NCI-H345 (cell line): ENCODE measurements at places on chromosomes 12 and 14.

- DNase-seq, result no peak
Observed at GRCh38 chr14:100529561-100530031, 57.6 kb downstream of the BEGAIN start.

DNA sequence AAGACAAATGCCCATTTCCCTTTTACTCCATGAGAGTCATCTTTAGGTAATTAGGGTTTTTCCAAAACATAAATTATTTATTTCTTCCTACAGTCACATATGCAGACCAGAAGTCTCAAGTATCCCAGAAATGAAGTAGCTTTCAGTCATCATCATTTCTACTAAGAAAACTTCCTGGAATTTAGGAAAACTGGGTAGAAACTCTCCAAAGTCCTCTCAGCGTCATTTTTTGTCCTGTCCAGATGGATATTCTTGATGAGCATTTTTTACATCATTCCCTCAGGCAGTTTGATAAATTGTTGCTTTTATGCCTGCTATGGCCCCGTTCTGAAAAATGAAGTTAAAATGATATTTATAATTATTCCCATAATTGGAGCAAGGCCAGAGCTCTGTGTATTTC is 93.9 kb upstream of the DCN start:
- no peak for DNase-seq

DNA sequence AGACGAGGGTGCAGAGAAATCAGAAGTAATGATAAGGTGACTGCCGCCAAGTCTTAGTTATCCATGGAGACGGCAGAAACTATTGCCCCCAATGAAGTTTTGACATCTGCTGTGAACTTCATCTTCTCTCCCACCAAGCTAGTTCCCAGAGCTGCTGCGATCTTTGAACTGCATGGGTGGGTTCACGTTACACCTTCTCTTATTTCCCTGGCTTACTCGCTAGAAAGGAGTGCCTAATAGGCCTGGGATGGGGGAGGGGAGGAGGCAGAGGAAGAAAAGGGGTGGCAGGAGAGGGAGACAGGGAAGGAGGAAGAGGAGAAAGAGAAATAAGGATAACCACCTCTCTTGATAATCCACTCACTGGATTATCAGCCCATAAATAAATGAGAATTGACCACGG is 157.1 kb downstream of the NTF3 start:
- DNase-seq, result no peak

- no peak for DNase-seq
Observed at GRCh38 chr12:125210104-125210755, 145.0 kb downstream of the AACS start.

DNA sequence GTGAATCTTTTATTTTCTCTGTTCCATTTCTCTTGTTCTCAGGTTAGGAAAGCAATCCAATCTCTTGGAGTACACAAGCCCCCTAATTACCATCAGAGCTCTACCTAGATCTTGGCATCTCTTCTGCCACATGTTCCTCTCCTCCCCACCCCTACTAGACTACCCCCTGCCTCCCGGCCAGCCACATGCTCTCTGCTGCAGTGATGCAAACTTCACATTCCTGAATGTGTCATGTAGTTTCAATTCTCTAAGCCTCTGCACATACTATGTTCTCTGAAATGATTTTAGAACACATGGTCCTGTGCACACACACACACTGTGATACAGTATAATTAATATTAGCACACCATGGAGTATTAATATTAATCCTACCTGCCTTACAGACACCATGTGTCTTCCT is 104.6 kb downstream of the EFCAB11 start:
- DNase-seq, result no peak

DNA sequence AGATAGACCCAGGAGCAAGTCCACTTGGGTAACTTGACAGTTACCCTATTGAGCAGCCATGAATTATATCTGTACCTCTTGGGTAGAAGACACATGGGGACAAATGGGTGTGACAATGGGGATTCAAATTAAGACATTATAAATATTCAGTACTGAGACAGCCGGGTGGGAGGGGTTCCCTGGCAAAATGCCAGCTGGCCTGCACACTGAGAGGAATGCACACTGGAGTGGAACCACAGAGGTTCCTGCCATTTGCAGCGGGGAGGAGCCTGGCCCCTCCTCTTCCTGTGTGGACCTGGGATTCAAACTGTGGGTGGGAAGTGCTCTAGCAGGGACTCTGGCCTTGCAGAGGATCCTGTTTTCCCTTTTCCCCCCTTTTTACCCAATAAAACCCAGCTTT is 118.7 kb upstream of the CDKN3 start:
- peak; percentile 2 for DNase-seq

DNA sequence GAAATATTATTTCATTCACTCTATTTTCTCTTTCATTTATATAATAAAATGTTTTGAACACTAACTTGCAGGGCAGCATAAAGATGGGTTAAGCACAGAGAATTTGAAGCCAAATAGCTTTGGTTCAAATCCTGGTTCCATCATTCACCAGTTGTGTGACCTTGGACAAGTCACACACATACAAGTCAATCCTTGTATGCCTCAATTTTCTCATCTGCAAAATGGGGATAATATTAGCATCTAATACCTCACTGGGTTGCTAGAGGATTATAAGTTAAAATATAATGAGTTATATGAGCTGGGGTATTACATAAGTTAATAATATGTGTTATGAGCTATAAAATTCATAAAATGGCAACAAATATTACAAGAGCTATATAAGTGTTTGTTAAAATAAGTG is 94.9 kb downstream of the SOX5 start:
- DNase-seq, result no peak

DNA sequence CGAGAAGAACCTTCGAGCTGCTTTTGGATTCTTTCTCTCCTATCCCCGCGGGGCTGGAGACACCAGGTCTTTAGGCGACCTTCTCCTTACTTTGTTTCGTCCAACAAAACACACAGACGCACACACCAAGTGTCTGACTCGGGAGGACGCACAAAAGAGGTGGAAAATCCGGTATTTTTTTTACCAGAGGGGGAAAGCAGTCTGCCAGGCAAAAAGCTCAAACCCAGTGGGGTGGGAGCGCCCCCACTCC is 2.1 kb downstream of the SIX4 start:
- no peak for DNase-seq

- peak; percentile 21 for DNase-seq
Observed at GRCh38 chr14:68814539-68815297, 21.9 kb upstream of the ZFP36L1 start.

- DNase-seq, result no peak
Observed at GRCh38 chr14:70190156-70190555, 1.4 kb upstream of the SLC8A3 start.

DNA sequence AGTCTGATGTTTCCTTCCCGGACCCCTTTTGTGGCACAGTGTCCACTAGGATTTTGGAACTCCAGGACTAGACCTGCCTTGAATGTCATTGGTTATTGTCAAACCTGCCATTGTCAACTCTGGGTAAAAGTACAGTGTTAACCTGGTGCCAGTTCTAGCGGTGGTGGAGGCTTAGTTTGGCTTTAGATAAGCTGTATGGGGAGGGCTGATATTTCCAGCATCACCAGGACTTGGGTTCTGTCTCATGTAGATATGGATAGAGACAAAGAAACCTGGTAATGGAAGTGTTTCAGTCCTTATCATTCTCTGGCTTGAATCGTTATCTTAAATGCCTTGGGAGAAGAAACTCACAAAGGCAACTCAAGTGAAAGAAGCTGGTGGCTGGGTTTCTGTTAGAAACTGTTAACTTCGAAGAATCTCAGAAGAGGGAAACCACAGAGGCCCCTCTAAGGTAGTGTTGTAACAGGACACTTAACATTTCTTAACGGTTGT is 10.6 kb downstream of the CHST11 start:
- no peak for DNase-seq

DNA sequence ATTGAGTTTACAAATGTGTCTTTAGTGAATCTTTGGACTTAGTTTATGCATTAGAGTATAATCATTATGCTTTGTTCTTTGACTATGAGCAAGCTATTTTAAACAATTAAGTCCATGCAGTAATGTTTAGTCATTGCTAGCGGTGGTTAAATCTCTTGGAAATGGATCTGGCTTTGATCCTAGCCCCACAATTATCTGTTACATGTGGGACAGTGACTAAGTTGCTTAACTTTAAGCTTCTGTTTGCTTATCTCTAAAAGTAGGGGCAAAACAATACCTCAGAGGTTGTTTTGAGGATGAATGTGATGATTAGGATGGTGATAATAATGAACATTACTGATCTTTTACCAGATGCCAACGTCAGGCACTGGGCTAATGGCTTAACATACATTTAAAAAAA is 124.2 kb downstream of the NPAS3 start:
- DNase-seq, result no peak

DNA sequence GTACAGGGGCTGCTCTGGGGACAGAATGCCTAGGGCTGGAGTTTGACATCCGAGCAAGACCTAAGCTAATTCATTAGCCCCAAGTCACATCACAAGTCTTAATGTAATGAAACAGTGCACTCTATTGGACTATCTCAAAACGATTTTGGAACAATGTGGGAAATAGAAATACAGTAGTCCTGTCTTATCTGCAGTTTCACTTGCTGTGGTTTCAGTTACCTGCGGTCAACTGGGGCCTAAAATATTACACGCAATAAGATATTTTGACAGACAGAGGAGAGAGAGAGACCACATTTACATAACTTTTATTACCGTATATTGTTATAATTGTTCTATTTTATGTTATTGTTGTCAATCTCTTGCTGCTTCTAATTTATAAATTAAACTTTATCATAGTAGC is 21.1 kb downstream of the MOAP1 start:
- DNase-seq, result no peak

GRCh38 chr12:123530668-123531067 is 2.9 kb downstream of the RILPL1 start:
- no peak for DNase-seq

DNA sequence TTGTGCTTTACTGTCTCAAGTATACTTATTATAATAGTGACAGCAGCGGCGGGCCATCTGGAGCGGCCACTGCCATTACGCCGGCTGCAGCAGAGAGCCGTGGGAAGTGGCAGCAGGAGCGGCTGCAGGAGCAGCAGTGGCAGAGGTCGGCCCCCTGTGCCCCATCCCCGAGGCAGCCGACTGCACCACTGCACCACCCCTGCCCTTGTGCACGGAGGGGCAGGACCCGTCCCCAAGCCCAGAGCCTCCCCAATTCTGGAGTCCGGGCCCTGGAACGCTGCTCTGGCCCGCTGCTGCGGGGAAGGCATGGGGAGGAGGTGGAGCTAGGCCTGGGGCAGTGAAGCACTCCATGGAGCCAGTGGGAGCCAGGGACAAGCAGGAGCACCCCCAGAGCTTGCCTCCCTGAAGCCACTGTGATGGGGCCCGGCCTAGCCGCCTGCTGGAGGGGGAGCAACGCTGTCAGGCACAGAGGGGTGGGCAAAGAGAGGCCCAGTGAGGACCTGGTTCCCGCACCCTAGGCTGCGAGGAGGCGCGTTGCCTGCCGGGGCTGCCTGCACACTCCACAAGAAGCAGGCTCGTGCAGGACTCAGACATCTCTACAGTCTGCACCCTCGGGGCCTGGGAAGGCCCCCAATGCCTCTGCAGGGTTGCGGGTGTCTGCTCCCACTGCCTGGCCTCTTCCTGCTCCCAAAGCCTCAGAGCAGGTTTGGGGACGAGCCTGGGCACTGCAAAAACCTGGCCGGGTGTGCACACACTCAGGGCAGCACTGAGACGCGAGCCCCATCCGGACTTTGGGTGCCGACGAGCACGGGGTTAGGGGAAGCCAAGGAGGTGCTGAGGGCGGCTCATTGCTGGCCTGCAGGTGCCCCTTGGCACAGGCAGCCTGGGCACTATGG is 74.2 kb upstream of the RASSF8 start:
- DNase-seq, result no peak

- no peak for DNase-seq
Observed at GRCh38 chr14:69317102-69317755, 57.3 kb downstream of the GALNT16 start.

- peak; percentile 6 for DNase-seq
Observed at GRCh38 chr14:94681300-94682060, 69.3 kb downstream of the SERPINA3 start.

- DNase-seq, result no peak
Observed at GRCh38 chr12:132700212-132700822, 10.3 kb upstream of the PGAM5 start.

GRCh38 chr14:55075628-55076175 is 24.3 kb downstream of the MAPK1IP1L start:
- DNase-seq, result no peak

- DNase-seq, result no peak
Observed at GRCh38 chr12:7441216-7441615, 2.7 kb downstream of the CD163L1 start.
